ENCODE measurements at places on chromosomes 6 and 20. TPM values are rescaled to one million over a fixed set of nuclear protein-coding genes. Genes with fewer than 3 reads are reported as not detected.

- no peak for DNase-seq
Measured at GRCh38 chr6:16809753-16810358, 48.6 kb upstream of the ATXN1 start.

GRCh38 chr6:157638779-157639178 lies 184.3 kb upstream of the SNX9 start:
- no peak for DNase-seq

- DNase-seq = no peak
Measured at GRCh38 chr20:46058599-46059281, 29.7 kb downstream of the SLC12A5 start.

- no peak for DNase-seq
Measured at GRCh38 chr6:70289299-70289698, 13.6 kb downstream of the COL9A1 start.

DNA sequence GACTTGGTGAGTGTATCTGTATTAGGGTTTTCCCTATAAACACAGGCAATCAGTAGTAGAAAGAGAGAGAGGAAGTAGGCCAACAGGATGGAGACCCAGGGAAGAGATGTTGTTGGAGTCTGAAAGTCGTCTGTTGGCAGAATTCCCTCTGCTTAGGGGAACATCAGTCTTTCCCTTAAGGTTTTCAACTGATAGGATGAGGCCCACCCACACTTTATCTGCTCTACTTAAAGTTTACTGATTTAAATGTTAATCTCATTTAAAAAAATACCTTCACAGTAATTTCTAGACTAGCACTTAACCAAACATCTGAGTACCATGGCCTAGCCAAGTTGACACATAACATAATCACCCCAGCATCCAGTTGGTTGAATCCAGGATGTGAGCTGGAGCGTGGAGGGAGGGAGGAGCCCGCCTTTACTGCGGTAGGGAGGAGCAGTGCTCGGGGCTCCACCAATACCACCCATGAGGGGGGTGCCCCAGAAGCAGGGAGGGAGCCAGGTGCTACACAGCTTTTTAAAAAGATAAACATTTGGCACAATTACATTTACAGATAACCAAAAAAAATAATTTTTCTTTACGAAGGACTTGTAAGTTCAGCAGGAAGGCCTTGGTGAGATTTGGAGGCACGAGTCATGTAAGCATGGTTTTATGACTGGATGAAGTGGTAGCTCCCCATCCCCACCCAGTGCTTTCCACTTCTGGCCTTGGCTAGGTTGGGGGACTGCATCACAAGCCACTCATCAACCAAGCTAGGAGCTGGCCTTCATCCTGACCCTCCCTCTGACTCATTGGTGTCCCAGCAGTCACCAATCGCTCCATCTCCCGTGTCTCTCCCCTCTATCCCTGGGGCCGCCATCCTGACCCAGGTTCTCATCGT lies 18.4 kb upstream of the SNX9 start:
- no peak for DNase-seq

The PACRG gene
- total RNA-seq = not detected

The ZFP57 gene
- total RNA-seq = 1.1 TPM

The PCNA gene
- 207 TPM for total RNA-seq

The CLDN20 gene
- total RNA-seq = not detected

Data from PC-9 (cell line).